ENCODE measurements at places on chromosomes 6 and 20.

DNA sequence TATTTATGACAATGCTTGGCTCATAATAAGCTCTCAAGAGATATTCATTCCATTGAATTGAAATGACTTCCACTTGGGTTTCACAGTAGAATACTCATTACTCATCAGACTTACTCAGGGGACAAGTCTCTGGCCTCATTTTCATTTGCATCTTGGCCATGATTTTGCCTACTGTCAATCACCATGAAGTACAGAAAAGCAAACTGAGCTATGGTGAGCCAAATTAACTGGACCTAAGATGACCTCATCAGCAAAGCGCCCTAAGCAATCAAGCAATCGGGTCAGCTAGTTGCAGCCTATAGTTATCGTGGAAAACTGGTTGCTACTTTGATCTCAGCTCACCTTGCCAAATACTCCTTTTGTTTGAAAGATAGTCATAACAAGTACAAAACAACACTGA, 494.7 kb upstream of the SLC35B3 start:
- no peak for DNase-seq

- DNase-seq: no peak
Measured at GRCh38 chr6:129476810-129477209, 233.2 kb downstream of the ARHGAP18 start.

GRCh38 chr6:37534893-37535292, 35.2 kb upstream of the CCDC167 start:
- no peak for DNase-seq

DNA sequence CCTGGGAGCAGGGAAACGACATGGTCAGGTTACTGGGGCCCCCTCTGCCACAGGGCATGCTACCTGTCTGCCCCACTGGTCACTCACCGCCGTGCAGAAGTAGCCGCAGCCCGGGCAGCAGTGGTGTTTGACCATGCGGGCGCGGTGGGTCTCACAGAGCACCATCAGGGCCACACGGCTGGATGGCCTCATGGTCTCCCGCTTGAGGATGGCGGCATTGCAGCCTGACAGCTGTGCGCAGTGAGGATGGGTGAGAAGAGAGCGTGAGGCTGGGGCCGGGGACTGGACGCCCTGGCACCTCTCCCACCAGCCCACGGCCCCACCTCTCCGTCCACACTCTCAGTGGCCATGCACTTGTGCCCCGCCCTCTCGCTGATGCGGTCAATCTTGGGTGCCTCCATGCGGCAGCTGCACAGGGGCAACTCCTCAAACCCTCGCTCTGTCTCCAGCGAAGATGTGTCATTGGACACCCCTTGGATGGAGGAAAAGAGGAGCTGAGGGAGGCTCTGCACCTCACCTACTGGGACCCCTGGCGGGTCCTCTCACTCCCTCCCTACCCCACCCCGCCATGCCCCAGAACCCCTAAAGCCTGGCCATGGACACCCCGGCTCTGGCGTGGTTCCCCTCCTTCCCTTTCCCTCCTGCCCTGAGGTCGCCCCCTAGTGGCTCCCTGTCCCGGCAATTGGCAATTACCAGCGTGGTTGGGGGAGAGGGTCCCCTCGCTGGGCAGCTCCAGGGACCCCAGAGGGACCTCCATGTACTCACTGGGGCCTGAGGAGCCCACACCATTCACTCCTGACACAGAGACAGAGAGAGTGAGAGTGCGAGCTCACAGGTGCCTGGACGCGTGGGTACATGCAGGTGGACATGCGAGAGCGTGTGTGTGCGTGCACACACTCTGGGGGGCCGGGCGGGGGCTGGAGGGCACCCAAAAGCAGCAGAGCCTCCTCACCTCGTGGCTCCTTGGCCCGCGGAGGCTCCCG, 8.9 kb downstream of the EHMT2 start:
- no peak for DNase-seq

- DNase-seq: no peak
Measured at GRCh38 chr6:43523284-43523683, 6.4 kb downstream of the POLR1C start.

GRCh38 chr6:143807103-143807772, 35.9 kb upstream of the LTV1 start:
- no peak for DNase-seq

GRCh38 chr20:39283464-39283863, 321.3 kb downstream of the DHX35 start:
- no peak for DNase-seq

DNA sequence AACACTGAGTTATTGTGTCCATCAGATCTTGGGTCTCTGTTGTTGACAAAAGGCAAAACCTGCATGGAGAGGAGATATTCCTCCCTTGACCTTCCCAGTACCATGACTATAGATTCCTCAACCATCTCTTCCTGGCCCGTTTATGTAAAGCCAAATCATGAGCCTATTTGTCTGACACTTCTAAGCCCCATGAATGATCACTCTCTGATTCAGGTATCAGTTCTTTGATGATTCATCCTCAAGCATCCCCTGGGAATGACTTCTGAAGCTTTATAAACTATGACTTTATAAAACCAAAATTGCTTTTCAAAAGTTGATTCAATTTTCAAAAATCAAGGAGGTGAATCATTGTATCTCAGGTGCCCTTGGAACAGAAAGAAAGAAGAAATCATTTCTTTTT, 78.7 kb upstream of the LOC128125822 start:
- DNase-seq: no peak

GRCh38 chr6:69953491-69953890, 87.1 kb downstream of the COL19A1 start:
- DNase-seq: no peak

- DNase-seq: no peak
Measured at GRCh38 chr6:48883116-48883515, 579.9 kb downstream of the MMUT start.

- no peak for DNase-seq
Measured at GRCh38 chr20:61422636-61423425, 170.8 kb downstream of the CDH4 start.

DNA sequence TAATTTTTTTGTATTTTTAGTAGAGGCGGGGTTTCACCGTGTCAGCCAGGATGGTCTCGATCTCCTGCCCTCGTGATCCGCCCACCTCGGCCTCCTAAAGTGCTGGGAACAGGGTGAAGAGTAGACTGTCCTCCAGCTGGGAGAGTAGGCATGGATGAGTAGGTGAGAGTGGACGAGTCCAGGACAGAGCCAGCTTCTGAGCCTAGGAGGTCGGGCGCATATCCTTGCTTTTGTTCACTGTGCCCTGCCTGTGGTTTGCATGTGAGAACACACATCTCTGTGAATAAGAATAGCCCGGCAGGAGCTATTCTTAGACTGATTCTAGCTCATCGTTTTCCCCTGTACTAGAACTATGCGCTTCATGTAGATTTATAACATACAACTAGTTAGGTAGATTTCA, 78.3 kb downstream of the RPP40 start:
- no peak for DNase-seq

DNA sequence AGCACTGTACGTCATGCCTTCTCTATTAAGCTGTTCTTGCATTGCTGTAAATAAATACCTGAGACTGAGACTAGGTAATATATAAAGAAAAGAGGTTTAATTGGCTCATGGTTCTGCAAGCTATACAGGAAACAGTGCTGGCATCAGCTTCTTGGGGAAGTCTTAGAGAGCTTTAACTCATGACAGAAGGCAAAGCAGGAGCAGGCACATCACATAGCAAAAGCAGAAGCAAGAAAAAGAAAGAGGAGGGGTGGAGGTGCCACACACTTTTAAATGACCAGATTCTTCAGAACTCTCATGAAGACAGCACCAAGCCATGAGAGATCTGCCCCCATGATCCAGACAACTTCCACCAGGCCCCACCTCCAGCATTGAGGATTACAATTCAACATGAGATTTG, 30.1 kb downstream of the CYB5R4 start:
- no peak for DNase-seq

- DNase-seq: no peak
Measured at GRCh38 chr20:16982091-16982726, 234.1 kb downstream of the OTOR start.

DNA sequence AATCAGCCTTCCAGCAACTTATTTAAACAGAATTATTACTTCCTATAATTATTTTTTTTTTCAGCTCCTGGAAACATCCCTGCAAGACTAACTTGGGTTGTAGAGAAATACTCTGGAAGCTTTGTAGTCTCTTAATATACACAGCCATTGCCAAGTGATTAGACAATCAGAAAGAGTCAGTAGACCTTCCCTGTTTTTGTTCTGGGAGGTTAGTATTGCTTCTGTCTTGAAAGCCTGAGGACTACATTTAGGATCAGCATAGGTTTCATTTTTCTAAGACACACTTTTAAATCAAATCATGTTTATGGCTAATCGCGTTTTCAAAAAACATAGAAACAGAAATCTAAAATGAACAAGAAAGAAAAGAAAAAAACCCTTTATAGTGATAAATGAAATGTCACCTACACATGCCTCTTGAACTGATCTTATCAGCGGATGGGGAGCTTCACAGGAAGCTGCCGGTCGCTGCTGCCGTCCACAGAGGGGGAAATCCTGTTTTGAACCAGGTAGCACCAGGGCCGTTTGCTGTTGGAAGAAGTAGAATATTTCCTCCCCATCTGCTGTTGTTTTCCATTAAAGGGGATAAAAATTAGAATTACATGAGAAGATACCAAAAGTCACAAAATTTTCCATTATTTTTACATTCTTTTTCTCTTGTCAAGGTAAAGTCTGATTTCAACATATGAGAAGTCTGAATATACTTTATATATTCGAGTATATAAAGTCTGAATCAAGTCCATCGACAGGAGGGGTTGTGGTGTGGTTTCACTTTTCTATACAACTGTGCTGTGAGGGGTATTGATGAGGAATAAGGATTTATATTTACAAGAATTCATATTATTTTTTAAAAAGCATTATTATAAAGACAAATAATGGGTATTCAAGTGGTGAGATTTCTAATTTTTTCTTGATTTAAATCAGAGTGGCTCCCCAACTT, 94.6 kb downstream of the ARMC2 start:
- no peak for DNase-seq

DNA sequence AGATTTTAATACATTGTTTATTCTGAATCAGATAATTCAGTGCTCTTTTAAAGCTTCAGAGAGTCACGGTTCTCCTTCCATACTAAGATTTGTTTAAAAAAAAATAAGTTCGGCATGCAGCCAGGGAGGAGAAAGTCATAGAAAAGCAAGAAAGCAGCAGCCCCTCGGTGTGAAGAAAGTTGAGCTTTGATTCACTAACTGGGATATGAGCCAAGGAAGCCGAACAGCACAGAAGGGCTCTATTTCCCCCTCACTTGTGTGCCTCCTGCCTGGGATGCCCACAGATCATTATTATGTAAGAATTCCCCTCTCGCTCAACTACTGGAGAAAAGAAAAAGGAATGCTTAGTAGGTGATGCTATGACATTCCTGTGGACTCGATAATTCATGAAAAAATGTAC, 69.3 kb upstream of the SYNJ2 start:
- no peak for DNase-seq

DNA sequence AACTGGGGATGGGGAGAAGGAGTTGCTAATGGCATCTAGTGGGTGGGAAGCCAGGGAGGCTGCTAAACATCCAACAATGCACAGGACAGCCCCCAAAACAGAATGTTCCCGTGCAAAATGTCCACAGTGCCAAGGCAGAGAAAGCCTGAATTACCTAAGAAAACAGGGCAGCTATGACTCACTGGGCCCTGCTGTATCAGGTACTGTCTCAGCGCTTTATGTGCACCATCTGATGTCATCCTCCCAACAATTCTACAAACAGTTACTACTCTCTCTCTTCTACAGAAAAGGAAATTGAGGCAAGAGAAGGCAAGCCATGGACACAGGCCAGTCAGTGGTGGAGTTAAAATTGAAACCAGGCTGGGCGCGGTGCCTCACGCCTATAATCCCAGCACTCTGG, 3.1 kb downstream of the YTHDF1 start:
- DNase-seq: no peak

DNA sequence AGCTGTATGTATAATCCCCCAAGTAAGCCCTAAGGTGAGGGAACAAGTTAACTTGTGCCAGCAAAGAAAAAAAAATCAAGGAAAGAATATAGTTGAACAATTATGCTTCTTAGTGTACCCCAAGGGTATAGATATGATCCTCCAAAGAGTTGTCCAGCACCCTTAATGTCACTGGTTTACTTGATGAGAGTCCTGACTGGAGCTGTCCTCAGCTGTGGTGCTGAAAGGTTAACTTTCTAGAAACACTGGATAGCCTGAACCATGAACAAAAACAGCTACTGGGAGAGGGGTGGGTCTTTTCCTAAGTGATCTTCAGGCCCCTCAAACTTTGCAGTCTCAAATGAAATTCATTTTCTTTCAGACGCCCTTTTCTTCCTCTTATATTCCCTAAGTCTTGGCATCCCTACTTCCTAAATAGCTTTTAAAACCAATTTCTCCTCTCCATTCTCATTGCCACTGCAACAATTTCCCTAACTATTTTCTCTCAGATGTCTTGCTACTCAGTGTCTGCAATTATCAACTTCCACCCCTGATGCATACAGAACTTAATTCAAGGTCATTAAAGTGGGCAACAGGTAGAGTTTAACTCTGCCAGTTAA, 83.5 kb upstream of the PROKR2 start:
- DNase-seq: no peak

- no peak for DNase-seq
Measured at GRCh38 chr20:9699181-9699580, 139.7 kb downstream of the PAK5 start.

DNA sequence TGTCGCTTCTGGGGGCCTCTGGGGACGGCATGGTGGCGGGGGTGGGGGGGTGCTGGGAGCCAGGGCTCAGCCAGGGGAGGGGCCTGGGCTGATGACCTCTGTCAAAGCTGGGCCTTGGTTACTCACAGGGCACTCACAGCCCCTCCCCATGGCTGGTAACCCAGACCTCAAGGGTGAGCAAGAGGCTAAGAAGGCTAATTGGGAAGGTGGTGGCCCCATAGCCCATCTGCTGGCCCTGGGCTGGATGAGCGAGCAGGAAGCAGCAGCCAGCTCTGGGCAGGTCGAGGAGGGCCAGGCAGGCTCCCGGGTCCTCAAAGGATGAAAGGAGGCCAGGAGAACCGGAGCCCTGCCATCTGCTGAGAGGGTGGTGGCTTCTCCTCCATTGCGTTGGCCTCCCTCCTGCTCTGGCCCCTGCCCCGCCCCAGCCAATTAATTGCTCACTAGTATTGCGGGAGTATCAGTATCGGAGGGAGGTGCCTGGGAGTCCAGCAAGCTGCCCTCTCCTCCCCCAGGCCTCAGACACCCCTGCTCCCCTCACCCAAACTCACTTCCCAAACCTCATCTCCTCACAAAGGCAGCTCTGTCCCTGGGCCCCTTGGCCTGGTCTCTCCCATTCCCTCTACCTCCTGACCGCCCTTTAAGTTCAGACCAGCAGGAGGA, 1.0 kb upstream of the CDSN start:
- DNase-seq: peak; percentile 65

Measured in islet precursor cell (in vitro differentiated cells).